Choroid plexus epithelial cell (primary cell): ENCODE measurements at places on chromosomes 2 and 18.

DNA sequence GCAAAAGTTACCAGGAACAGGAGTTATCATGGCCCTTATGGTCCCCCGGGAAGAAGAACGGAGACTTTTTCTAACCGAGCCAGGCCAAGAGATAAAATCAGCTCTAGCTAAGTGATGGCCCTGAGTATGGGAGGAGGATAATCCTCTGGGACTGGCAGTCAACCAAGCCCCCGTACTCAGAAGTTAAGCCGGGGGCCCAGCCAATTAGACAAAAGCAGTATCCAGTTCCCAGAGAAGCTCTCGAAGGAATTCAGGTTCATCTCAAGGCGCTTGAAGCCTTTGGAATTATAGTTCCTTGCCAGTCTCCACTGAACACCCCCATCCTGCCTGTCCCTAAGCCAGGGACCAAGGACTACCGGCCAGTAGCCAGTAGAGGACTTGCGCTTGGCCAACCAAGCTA lies 365.3 kb upstream of the TCF4 start:
- DNase-seq = no peak

GRCh38 chr2:143486976-143487375 lies 357.8 kb downstream of the ARHGAP15 start:
- DNase-seq = no peak

GRCh38 chr2:210481601-210482175 lies 5.1 kb upstream of the LANCL1 start:
- no peak for DNase-seq

DNA sequence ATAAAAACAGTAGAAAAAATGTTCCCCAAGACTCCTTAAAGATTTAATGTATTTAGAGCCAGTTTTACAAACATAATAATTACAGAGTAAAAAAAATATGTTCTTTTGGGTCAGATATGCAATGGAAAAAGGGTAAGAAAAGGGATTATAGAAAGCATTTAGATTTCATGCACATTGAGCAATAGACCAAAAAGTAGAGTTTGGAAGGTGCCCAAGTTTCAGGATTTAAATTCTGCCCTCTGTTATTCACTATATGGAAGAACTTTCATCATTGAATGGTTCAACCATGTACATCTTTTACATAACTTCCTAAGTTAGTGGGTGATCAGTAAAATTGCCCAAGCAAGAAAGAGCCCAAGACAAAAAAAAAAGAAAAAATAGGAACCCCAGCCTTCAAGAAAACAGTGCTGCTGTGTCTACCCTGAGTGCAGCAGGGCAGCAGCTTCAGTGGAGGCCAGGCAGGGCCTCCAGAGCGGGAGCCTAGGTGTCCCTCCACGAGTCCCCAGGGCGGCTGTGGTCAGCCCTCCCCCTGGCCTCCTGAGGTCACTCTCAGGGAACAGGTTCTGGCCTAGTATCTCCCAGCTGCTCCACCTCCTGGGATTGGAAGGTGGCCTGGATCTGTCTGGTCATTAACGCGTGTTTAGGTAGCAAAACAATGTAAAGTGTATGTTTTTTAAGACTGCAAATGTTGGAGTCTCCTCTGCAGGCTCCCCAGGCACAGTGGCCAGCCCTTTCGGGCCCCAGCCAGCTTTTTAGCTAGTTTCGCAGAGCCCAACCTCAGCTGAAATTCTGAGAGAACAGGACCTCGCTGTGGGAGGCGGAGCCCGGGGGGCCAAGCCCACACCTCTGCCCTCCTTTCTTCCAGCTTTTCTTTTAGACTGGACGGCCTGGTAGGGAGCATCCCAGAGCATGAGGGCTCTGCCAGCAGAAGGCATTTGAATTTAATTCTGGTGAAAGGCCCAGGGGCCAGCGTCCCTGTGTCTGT lies 77.3 kb downstream of the TEX51 start:
- no peak for DNase-seq

DNA sequence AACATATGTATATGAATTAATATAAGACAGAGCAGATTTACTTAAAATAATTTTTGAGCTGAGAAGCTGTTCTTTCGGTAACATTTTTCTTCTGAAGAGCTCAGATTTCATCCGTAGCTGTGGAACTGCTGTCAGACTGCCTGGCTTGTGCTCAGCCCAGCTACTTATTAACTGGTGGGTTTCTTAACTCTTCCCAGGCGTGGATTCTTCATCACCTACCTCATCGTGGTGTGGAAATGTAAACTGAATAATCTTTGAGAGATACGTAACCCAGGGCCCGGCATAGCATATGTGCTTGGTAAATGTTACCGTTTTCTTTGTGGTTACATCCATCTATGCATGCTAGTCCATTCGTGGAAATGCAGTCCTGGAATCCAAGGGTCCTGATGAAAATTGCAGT lies 145.0 kb downstream of the MCFD2 start:
- peak; percentile 91 for DNase-seq

- DNase-seq = no peak
Measured at GRCh38 chr2:239950144-239951128, 74.7 kb downstream of the NDUFA10 start.

DNA sequence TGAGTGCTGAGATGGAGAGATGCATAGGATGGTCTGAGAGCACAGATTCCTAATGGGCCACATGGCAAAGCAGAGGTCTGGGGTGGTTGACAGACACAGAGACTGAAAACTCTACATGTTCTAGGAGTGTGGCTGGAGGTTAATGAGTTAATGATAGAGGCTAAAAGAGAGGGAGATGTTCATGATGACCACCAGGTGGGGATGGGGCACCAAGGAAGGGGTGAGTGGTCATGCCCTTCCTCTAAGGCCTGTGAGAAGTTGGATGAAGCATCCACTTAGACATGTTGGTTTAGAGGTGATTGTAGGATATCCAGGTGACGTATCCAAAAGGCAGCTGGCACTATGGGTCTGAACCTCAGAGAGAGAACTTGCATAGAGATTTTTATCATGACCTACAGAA lies 102.1 kb downstream of the LRP2 start:
- no peak for DNase-seq

DNA sequence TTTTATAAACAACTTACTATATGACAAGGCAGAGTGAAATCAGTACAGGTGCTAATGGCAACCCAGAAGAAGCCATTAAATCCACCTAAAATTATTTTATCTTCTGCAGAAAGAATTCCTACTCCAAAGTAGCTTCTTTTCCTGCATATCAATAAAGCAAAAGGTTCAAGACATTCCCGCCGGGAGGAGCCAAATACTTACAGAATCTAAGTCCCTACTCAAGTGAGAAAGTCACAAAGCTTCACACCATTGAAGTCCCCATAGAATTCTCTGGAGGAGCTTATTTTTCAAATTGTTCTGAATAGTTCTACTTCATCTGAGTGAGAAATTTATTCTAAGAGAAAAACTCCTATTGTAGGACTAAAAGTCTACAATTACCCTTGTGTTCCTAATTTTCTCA lies 233.7 kb upstream of the HNRNPA3 start:
- no peak for DNase-seq

DNA sequence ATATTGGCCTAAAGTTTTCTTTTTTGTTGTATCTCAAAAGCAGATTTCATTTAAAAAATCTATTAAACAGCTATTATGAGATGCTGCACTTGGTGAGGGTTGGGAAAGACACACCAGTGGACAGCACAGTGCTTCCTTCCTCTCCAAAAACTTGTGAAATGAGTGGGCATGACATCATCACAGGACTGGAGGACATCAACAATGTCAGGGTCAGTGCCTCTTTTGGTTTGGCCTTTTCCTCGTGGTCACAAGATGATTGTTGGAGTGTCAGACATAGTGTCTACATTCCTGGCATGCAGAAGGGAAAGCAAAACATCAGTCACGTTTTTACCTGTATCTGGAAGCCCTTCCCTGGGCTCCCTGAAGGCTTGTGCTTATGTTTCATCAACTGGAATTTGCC lies 49.6 kb downstream of the IL1R2 start:
- DNase-seq = peak; percentile 90

DNA sequence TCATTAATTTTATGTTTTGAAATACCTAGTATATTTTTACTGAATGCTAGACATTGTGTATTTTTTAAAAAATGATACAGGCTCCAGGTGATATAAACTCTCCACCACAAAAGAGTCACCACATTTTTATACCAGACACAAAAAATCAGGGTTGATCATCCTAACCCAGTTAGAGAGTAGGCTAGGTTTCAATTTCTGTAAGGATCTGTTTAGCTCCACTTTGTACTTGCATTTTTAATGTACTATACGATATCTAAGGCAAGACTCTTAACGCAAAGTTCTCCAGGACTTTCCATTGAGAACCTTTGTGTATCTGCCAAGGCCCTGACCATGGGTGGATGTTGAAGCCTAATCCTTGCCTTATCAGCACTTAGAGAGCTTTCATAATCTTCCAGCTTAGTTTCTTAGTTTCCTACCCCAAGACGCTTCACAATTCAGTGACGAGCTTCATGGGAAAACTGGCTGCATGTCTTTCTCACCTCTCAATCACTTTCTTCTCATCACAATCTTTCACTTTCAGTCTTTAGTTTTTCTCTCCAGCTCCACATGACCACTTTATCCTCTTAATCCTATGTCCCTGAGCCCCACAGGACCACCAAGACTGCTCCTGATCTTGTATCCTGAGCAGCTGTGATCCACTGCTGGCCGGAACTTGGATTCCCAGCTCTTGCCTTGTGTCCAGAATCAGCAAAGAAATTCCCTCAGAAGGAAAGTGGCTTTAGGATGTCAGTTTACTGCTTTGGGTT lies 635.8 kb downstream of the RNF144A start:
- DNase-seq = no peak

- DNase-seq = no peak
Measured at GRCh38 chr2:85716346-85716914, 22.3 kb downstream of the GNLY start.

DNA sequence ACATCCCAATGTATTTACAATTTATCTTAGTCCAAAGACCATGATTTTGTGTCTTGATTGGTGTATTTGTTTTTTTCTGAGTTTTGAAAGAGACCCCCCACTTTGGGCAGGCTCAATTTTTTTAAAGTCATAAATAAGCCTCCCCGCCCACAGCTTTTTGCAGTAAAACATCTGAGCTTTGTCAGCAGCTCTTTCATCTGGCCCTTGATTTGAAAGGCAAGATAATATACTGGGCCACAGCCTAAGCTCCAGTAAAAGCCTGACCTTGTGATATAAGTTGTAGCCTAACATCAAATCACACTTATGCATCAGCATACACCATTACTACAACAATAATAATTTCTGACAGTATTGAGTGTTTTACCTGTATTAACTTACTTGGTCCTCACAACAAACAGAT lies 51.3 kb upstream of the SERTAD2 start:
- no peak for DNase-seq

GRCh38 chr18:63137999-63138435 lies 181.6 kb downstream of the BCL2 start:
- no peak for DNase-seq

- DNase-seq = peak; percentile 37
Measured at GRCh38 chr18:24446953-24447538, 13.4 kb upstream of the HRH4 start.

DNA sequence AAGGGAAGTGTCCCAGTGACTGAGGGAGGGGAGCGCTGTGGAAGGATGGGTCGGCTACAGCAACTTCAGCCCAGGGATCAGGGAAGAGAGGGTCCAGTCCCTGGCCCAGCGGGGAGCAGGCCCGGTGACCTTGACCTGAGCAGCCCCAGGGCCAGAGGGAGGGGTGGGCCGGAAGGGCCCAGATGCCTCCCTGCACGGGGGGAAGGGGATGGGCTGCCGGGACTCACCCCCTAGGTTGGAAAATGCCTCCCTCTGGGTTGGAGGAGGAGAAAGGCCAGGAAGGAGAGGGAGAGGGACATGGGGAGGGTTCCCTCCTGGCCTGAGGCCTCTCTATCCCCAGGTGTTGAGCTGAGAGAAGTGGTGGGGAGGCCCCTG lies 19.8 kb downstream of the GPC1 start:
- DNase-seq = no peak

- DNase-seq = no peak
Measured at GRCh38 chr2:38718601-38719000, 32.6 kb downstream of the SRSF7 start.

GRCh38 chr2:10879159-10879558 lies 32.6 kb upstream of the KCNF1 start:
- DNase-seq = no peak

GRCh38 chr2:113251118-113251517 lies 27.6 kb downstream of the PAX8 start:
- DNase-seq = no peak

DNA sequence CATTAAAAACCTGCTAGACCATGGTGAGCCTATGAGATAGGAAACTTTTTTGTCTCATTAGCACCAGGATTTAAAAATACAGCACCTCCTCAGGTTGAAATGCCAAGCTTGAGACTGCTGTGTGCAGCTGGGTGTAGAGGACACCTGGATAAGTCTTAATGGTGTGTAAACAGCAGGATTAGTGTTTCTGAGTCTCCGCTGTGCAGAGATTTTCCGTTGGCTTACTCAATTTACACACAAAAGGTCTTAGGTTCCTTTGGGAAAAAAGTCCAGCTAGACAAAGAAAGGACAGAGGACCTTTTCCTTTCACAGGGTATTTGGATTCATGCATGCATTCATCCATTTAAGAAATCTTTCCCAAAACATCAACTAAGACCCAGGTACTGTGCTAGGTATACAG lies 168.1 kb downstream of the NRXN1 start:
- no peak for DNase-seq

GRCh38 chr2:10478916-10479315 lies 30.8 kb upstream of the ODC1 start:
- no peak for DNase-seq

- DNase-seq = no peak
Measured at GRCh38 chr18:32968248-32968647, 195.4 kb upstream of the KLHL14 start.

DNA sequence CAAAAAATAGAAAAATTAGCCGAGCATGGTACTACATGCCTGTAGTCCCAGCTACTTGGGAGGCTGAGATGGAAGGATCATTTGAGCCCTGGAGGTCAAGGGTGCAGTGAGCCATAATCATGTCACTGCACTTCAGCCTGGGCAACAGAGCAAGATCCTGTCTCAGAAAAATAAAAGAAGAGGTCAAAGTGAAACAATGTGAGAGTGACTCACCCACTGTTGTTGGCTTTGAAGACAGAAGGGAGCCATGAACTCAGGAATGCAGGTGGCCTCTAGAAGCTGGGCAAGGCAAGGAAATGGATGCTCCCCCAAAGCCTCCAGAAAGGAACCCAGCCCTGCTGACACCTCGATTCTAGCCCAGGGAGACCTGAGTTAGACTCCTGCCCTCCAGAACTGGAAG lies 3.7 kb upstream of the TMEM214 start:
- DNase-seq = no peak

DNA sequence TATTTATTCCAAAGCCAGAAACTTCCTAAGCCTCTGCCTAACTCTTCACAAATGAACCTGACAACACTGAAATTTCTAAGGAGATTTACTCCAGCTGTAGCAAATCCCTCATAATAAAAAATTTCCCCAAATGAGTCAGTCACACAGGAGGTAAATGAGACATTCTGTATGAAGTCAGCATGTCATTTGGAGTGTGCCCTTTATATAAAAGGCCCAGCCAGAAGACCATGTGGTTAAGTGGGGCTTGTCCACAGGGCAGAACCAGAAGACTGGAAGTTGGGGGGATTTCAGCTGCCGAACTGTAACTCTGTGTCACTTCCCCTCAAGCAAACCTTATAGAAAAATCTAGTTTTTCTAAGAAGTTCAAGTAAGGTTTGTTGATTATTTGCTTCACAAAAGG lies 30.2 kb downstream of the NRP2 start:
- DNase-seq = peak; percentile 63

- DNase-seq = peak; percentile 59
Measured at GRCh38 chr2:107585851-107586250, 240.8 kb upstream of the RGPD4 start.

GRCh38 chr2:25844089-25844488 lies 34.2 kb downstream of the ASXL2 start:
- DNase-seq = peak; percentile 74
